ENCODE measurements at places on chromosomes 7 and 10. TPM values are rescaled to one million over a fixed set of nuclear protein-coding genes. Genes with fewer than 3 reads are reported as not detected.

KNDC1 gene
- not detected for total RNA-seq

NXPH1 gene
- total RNA-seq, result not detected

RNF148 gene
- 4.4 TPM for total RNA-seq

NUDT13 gene
- total RNA-seq, result 1.6 TPM

MAGI2 gene
- total RNA-seq, result 7.2 TPM

WEE2 gene
- not detected for total RNA-seq

LIPK gene
- not detected for total RNA-seq

RBM20 gene
- not detected for total RNA-seq

PDE6C gene
- total RNA-seq, result not detected

PMPCB gene
- total RNA-seq, result 71.7 TPM

NACAD gene
- 0.66 TPM for total RNA-seq

ELOVL3 gene
- not detected for total RNA-seq

ZP3 gene
- 0.53 TPM for total RNA-seq

ATG9B gene
- total RNA-seq, result under 0.01 TPM

FXYD4 gene
- total RNA-seq, result not detected

SLC26A4 gene
- total RNA-seq, result 1.7 TPM

MRLN gene
- not detected for total RNA-seq

RASA4B gene
- total RNA-seq, result 1.7 TPM

SLC16A12 gene
- total RNA-seq, result 0.80 TPM

CALCR gene
- total RNA-seq, result not detected

EPDR1 gene
- 5.5 TPM for total RNA-seq

ZNF467 gene
- total RNA-seq, result 4.5 TPM

DNAH11 gene
- 4.2 TPM for total RNA-seq

NT5C3A gene
- 34.0 TPM for total RNA-seq

KAZALD1 gene
- total RNA-seq, result 2.4 TPM

CALML5 gene
- not detected for total RNA-seq

HMX3 gene
- not detected for total RNA-seq

DMBT1 gene
- total RNA-seq, result not detected

HECTD2 gene
- 12.9 TPM for total RNA-seq

ANKRD7 gene
- 0.65 TPM for total RNA-seq

ARHGEF35 gene
- 0.53 TPM for total RNA-seq

TDRD1 gene
- not detected for total RNA-seq

Measured in thoracic aorta endothelial cell (primary cell).